Coronary artery (tissue), 2 donors: ENCODE measurements at places on chromosomes 12 and 14.
A peak's percentile ranks its signal among the peaks of the same experiment; 100 is the strongest.

GRCh38 chr12:121793440-121793837, at the start of gene RHOF:
TSS of gene RHOF (minus strand) at chr12:121793688. CDS start at chr12:121793633, 55 bp downstream.
- no peak for DNase-seq

GRCh38 chr12:12529783-12530421, 32.8 kb downstream of the DUSP16 start:
- no peak for DNase-seq

DNA sequence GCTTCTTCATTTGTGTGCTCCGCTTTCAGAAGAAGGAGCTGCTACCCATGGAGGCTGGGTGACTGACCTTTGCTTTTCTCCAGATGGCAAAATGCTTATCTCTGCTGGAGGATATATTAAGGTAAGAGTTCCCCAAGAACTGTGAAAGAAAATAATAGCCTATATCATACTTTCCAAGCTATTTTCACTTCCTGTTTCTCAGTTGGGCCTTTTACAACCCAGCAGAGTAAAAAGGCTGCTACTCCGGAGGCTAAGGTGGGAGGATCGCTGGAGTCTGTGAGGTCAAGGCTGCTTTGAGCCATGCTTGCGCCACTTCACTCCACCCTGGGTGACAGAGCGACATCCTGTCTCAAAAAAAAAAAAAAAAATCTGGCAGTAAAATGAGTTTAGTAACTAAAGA, 82.1 kb downstream of the APAF1 start:
- DNase-seq = no peak

DNA sequence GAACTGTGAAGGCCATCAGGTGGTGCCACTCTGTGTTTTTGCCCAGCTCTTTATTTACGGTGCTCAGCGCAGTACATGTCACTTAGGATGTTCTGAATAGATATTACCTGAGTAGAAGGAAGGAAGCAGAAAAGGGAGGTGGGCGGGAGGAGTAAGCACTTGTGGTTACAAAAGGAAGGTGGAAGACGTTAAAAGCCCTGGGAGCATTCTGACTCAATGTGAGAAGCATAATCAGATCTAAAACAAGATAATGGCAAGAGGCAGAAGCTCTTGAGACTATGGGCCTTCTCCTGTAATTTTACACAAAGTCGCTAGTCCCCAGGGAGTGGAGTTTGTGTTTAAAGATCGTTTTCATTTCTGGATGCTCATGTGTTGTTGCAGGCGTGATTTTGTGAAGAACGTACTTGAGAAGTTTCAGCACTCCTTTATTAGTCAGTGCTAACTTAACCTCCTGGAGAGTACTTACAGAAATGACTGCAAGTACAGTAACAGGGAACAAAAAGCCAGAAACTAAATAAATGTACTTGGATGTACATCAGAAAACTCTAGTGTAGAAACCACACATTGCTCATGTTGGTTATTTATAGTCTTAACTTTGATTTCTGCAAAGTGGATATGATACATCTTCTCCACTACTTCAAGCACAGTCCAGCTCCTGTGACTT, 1523.5 kb downstream of the AACS start:
- no peak for DNase-seq

DNA sequence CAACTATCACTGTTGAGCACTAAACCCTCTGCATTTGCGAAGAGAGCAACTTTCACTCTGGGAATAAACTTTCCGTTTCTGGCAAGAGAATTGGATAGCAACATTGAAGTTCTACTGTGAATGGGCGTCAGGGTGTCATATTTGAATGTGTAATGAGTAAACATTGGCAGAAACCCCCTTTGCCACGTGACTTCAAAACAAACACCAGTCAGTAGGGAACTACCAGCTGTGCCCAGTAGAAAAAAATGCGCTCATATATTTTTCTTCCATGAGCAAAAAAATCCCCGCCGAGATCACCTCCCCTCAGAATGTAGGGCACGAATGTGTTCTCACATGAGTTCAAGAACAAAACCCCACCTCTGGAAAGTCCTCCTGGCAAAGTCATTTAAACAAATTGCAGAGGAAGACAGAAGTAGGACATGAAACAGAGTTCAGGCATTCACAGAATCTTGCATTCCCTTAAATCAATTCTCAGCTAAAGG, 80.6 kb downstream of the BTG1 start:
- DNase-seq = no peak

DNA sequence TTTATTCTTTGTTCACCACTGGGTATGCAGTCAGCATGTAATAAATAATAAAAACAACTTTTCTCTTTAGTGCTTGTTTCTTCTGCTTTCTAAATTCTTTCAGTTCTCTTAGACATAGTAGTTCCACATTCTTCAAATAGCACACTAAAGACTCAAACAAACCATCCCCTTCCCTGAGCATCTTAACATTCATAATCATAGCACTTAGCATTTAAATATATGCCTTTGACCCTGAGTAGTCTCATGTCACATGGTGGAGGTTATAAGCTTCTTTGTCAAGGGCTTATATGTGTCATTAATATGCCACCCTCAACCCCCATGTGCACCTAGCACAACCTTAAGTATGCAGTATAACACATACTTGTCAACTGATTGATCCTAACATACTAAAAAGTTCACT, 212.7 kb downstream of the PHLDA1 start:
- no peak for DNase-seq

DNA sequence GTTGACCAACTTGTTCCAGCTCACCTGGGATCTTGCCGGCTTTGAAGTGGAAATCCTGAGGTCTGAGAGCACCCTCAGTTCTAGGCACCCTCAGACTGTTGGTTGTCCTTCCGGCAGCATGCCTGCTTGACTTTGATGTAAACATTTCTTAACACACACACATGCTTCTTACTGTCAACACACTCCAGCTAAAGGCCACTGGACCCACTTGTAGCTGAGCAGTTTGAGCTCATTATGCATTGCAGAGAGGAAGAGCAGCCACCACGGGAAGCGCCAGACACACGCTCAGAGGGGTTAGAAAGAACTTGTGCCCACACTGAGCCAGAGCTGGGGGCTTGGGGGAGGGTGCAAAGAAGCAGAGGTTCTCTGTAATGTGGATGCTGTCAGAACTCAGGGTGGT, 55.8 kb downstream of the TNFAIP2 start:
- DNase-seq = peak; percentile 49

GRCh38 chr12:23687947-23688346, 261.5 kb downstream of the SOX5 start:
- no peak for DNase-seq

GRCh38 chr12:28988325-28988704, 160.8 kb upstream of the FAR2 start:
- no peak for DNase-seq

GRCh38 chr14:94088516-94088915, 7.4 kb downstream of the IFI27L1 start:
- no peak for DNase-seq

GRCh38 chr14:56854325-56854724, 44.0 kb upstream of the OTX2 start:
- DNase-seq = no peak

- DNase-seq = no peak
Observed at GRCh38 chr14:27739657-27740156, 1026.9 kb upstream of the FOXG1 start.

GRCh38 chr12:71587012-71587411, 76.6 kb downstream of the ZFC3H1 start:
- DNase-seq = no peak

DNA sequence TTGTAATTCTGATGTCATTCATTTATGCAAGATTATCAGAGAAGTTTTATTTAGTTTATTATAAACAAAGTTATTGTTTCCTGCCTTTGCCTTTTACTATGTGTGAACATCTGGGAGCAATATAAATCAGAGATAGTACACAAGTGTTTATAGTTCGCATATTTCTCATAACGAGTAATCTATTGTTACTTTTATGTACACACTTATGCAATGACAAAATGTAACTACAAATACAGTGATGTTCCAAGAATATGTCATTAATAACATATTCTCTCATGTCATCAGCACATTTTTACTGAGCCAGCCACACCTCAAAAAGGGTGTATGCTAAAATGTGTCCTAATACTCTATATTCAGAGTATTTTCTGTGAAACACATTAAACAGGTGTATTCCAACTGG, 243.2 kb downstream of the ALX1 start:
- DNase-seq = no peak

- DNase-seq = no peak
Observed at GRCh38 chr12:52946334-52946733, 2.6 kb upstream of the KRT18 start.

- no peak for DNase-seq
Observed at GRCh38 chr12:103442822-103443221, 52.9 kb downstream of the C12orf42 start.

DNA sequence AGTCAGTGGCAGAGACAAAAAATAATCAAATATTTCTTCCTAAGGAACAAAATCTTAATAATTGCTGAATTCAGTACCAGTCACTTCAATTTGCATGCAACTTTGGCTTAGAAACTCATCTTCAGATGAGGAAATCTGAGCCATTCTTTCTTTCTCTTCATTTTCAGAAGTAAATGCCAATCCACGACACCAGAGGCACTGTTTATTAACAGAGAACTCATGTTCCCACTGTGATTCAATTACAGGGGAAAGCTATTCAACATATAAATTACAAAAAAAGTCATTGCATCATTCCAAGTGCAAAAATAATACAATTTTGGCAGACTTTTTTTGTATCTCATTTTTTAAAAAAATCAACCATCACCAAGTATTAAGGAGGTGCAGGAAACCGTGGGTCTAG, 816.1 kb upstream of the TMEM132C start:
- no peak for DNase-seq

DNA sequence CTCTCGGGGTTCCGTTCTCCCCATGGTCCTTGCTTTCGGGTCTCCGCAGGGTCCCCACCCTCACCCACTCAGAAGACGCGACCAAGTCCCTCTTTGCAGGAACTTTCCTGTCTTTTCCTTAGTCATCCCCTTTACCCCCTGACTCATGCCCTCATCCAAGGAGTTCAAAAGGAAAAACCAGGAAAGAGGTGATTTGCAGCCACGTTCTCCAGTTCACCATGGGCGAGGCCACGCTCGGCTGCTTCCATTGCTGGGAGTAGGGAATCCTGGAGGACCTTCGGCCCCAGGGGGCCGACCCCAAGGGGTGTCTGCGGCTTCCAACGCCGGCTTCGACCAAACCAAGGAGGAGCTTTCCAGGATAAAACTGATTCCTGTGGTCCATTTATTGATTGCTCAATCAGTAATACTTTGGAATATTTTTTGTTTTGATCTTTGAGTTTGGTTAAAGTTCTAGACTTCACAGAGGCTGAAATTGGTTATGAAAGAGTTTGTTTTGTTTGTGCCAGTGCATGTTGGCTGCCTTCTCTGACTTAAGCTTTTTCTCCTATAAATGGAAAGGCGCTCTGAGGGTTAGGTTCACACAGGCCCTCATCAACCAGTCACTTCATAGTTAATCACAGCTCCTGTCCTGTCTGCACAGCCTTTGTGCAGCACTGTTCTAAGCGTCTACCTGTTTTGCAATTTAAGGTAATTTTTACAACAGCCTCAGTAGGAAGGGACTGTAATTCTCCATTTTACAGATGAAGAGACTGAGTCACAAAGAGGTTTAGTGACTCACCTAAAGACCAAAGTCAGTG, 827 bp downstream of the ALDH2 start:
- no peak for DNase-seq

GRCh38 chr12:1313906-1314305, 280.5 kb downstream of the FBXL14 start:
- no peak for DNase-seq

DNA sequence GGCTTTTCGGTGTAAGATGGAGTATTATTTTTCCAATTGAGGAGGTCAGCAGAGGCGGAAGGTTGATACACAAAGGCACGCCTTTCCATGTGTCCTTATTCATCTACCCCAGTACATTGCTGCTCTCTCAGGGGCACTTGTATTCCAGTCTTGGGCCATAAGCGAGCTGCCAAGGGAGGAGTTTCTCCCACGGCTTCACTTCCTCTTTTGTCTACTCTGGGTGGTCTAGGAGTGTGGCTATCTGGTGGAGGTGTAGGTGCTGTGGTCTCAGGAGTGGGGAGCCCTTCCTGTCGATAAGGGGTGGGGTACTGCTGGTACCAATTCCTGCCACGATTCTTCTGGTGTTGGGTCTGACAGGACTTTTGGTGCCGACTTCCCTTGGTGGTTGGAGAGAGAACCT, 73.4 kb downstream of the GAS2L3 start:
- DNase-seq = no peak

DNA sequence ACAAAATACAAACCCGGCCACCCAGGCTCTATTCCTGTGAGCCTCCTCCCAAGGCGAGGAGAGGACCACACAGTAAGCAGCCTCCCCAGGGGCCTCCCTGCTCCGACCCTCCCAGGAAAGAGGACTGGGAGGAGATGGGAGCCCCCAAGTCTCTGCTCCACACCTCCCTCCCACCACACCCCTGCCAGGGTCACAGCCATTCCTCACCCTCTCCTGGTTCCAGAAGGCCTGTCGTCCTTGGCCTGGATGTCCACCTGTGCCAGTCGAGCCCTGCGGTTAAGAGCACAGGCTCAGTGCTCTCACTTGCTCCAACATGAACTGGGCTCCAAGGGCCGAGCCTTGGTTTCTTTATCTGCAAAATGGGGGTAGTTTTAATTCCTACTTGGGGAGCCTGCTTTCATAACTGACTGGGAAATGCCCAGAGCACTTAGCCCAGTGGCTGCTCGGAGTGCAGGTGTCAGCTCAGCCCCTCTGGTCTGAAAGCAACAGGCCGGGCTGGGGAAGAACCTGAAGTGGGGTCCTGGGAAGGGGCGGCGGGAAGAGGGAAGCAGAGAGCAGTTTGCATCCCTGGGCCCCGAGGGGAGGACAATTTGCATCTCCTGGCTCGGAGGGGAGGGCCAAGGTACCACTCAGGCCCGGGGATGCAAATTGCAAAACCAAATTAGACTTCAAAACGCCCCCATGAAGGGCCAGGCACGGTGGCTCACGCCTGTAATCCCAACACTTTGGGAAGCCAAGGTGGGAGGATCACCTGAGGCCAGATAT, 23.6 kb downstream of the TCHP start:
- DNase-seq = no peak

DNA sequence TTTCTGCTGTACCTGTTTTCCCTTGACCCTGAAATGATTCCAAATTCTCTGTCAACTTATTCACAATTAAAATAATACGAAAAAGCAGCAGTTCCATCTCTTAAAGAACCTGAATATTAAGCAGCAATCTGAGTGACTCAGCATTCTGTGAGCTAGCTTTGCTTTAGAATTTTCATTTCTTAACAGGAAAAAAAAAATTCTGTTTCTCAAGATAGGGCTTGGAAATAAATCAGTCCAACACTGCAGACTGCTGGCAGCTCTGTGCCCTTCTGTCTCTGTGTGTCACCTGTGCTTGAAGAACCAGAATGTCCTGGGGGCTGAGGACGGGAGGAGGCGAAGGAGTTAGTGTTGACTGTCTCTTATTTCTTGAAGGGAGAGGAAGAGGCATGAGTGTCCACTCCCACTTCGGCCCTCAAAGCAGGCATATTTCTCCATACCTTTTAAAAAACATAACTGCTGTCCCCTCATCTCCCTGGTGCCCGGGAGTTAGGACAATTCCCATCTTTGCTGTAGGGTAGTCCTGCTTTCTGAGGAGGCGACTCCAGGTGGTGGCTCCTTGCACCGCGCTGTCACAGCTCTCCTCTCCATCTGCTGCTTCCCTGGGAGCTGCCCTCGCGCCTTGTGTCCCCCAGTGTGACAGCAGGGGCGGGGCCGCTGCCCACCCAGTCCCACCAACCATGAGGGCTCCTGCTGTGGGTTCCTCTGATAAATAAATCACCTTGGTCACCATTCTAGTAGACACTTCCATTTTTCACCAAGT, 203.1 kb downstream of the CALM1 start:
- DNase-seq = no peak

GRCh38 chr12:68495336-68496070, 115.2 kb upstream of the RAP1B start:
- no peak for DNase-seq
